Cortex of kidney (tissue), 1 donor: ENCODE measurements at places on chromosomes 12 and 14.

- DNase-seq, result no peak
Observed at GRCh38 chr12:42582050-42582449, 7.5 kb downstream of the PRICKLE1 start.

GRCh38 chr12:82481954-82482353, 123.6 kb downstream of the METTL25 start:
- no peak for DNase-seq

GRCh38 chr12:25781232-25781631, 177.2 kb upstream of the RASSF8 start:
- DNase-seq, result no peak

DNA sequence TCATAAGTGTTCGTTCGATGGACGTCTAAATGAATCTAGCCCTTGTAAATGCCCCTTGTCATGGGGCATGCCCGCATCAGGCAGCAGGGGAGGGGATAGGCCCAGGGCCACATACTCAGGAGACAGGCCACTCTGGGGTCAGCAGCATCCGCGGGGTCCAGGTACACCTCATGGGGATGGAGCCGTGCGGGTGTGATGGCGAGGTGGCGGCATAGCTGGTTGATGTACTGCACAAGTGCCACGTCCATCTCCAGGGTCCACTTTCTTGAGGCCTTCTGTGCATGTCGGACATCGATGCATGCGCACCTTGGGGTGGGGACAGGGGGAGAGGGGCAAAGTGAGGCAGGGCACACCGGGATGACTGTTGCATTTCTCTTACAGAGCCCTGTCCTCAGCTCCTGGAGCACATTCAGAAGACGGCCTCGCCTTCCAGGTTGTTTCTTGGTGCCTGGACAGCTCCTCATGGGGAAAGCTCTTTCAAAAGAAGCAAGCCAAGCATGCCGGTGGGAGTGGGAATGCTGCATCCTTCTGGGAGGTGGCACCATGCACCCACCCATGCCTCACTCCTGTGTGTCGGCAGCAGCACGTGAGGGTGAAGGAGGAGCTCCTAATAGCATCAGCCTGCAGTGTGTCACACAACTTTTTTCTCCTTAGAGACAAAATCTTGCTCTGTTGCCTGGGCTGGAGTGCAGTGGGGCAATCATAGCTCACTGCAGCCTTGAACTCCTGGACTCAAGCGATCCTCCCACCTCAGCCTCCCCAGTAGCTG, 47.4 kb downstream of the TRAFD1 start:
- DNase-seq, result no peak

GRCh38 chr12:89350630-89351488, 1.4 kb downstream of the DUSP6 start:
- DNase-seq, result no peak

DNA sequence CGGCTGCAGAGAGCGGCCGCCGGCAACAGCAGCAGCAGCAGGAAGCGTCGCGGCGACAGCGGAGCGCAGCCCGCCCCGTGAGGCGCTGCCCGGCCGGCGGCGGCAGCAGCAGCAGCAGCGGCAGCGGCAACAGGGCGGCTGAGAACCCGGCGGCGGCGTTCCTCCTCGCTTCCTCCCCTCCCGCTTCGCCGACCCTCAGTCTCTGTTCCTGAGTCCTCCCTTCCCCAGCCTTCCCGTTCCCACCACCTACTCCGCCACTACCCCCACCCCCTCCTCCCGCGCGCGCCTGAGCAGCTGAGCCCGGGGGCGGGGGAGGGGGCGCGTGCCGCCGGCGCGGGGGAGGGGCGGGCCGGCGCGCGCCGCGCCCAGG, 310 bp downstream of the BICDL1 start:
- DNase-seq, result no peak

GRCh38 chr14:76984787-76985375, 43.6 kb downstream of the IRF2BPL start:
- DNase-seq, result no peak

- no peak for DNase-seq
Observed at GRCh38 chr14:103731916-103732867, 16.6 kb downstream of the ZFYVE21 start.

DNA sequence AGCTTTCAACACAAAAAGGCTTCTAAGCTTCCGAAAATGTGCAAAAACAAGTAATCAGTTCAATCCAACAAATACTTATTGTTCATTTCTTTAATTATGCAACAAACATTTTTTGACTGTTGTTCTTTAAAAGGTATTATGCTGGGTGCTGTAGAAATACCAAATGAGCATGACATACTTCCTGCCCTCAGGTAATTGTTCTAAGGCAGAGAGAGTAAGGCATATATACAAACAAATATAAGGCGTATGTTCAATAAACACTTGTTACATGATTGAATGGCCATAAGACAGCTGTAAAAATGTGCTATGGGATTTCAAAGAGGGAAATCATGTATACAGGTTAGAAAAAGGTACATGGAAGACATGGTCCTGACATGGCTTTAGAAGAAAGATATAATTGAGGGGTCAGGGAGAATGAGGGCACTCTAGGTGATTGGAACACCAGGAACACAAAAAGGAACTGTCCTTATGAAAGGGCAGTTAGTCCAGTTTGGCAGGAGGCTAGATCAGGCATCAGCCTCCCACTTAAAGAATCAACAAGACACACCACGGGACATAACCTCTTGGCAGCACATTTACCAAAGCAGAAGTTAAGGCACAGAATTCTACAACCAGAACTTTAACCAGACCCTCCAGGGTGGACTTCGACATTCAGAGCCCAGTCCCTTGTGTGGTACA, 135.8 kb upstream of the SCAF11 start:
- DNase-seq, result no peak

DNA sequence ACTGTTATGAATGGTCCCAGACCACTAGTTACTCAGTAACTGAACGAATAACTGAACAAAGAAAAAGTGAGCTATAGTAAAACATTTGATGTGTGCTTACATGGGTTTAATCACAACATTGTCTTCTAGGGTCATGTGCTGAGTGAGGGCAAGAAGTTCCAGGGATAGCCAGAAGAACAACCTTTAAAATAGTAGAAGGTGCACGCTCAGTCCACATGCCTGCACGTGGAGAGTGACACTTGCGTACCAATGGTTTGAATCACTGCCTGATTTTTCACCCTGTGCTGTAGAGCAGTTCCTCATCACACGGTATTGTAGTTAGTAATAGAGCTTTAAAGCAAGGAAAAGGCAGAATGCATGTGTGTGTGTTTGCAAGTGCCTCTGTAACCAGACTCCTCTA, 224.2 kb downstream of the EGLN3 start:
- DNase-seq, result no peak

DNA sequence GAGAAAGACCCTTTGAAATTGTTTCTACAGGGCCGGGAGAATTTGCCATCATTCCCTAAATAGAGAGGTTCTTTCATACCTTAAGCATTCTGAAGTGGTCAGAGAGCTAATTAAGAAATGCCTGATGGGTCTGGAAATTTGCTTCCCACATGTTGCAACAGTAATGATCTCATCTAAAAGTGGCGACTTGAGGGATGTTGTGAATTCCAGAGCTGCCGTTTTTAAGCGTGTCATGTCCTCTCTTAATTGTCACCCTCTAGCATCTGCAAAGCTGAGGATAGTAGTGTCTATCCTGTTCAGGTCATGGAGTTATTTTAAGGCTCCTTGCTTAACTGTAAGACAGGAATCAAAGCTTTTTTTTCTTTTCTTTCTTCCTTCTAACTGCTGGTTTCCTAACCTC, 60.4 kb downstream of the FOS start:
- DNase-seq, result no peak

- no peak for DNase-seq
Observed at GRCh38 chr14:93299866-93300265, 33.0 kb downstream of the BTBD7 start.

DNA sequence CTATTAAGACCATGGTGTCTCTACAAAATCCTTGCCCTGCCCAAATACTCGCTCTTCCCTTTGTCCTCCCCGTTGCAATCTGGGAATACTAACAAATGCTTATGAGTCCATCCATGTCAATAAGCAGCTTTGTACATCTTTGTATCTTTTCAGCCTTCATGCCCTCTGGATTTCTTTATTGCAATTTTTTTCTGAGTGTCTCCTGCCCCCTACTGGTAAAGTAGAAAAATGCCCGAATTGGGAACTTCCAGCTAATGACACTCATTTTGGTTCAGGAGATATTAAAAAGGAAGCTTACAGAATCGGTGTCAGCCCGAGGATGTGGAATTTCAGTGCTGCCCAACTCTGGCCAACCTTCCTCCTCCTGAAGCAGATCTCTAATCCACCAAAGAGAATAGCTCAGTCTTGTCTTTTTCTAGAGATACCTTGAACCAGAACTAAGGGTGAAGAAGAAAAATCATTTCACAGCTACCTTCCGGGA, 46.0 kb downstream of the SH2B3 start:
- DNase-seq, result no peak

- no peak for DNase-seq
Observed at GRCh38 chr12:30839643-30840220, 85.0 kb upstream of the CAPRIN2 start.

DNA sequence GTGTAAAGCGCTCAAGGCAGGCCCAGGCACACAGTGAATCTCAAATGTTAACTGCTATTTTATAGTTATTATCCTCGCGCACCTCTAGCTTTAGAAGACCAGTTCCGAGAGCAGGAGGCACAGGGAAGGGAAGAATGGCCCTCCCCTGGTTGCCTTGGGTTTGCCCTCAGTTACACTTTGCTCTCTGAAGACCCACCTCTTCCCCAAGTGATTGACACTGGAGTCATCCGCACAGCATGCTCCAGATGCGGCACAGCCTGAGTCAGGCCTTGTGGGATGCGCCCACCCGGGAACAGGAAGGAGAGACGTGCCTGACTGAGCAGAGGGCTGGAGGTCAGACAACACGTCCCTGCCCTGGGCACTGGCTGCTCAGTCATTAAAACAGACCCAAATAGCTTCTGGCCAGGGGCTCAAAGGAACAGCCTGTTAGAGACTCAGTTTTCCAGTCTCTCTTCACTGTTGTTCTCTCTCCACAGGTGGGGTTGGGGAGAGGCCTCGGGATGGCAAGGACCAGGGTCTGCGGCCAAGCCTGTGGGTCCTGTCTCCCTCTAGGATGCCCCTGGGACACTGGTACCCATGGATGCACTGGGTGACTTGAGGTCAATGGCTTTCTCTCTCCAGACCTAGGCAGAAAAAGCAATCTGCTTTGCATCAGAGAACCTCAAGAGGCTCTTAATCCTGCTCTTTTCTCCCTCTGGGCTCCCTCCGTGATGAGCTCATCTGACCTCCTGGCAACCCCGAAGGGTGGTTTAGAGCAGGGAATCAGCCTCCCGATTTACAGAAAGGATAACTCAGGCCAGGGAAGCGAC, 13.6 kb upstream of the MLXIP start:
- DNase-seq, result no peak

- no peak for DNase-seq
Observed at GRCh38 chr14:54567224-54567638, 303 bp downstream of the SAMD4A start.

GRCh38 chr14:85531587-85532373, 1.8 kb downstream of the FLRT2 start:
- no peak for DNase-seq

DNA sequence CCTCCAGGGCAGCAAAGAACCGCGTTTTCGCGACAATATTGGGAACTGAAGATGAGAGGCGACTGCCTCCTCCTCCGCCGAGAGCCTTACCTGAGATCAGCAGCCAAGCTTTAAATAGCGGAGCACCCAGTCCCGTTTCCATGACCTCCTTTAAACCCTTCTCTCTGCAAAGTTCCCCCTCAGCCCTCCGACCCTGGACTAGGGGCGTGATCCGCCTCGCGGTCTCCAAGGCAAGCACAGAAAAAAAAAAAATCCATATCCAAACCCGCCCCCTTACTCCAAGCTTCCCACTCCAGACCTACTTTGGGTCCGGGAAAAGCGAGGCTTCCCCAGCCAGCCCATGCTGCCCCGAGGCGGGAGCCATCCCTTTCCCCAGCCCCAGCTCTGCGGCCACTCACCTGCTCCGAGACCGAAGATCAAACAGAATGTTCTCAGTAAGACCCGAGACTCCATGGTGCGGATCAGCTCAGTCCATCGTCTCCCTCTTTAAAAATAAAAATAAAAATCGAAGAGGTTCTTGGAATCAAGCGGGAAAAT, 630 bp downstream of the NELL2 start:
- DNase-seq, result no peak

- no peak for DNase-seq
Observed at GRCh38 chr14:69882116-69882864, 3.1 kb downstream of the SMOC1 start.

DNA sequence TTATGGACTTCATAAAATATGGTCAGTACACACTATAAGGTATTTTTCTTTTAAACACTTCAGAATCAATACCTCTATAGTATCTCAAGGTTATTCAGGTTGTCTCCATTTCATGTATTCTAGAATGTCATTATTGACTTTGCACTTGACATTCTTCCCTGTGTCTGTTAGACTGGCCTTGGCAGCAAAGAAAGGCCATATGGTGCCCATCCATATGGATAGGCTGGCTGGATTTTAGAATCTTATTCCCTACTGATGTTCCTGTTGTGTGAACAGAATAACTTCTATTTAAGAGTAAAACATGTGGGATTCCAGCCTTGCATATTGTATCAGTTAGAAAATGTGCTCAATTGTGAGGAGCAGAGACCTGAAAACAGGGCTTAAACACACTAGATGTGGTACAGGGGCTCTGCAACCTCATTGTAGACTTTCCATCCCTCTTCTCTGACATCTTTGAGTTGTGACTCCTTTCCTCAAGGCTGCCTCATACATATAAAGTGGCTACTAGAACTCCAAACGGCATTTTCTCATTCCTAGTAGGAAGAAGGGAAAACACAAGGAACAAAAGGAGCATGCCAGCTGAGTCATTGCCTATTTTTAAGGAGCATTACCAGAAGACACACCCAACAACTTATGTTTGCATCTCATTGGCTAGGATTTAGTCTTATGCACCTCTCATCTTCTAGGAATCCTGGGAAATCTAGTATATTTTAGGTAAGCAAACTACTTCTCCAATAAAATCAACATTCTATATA, 221.2 kb upstream of the TMPO start:
- no peak for DNase-seq

DNA sequence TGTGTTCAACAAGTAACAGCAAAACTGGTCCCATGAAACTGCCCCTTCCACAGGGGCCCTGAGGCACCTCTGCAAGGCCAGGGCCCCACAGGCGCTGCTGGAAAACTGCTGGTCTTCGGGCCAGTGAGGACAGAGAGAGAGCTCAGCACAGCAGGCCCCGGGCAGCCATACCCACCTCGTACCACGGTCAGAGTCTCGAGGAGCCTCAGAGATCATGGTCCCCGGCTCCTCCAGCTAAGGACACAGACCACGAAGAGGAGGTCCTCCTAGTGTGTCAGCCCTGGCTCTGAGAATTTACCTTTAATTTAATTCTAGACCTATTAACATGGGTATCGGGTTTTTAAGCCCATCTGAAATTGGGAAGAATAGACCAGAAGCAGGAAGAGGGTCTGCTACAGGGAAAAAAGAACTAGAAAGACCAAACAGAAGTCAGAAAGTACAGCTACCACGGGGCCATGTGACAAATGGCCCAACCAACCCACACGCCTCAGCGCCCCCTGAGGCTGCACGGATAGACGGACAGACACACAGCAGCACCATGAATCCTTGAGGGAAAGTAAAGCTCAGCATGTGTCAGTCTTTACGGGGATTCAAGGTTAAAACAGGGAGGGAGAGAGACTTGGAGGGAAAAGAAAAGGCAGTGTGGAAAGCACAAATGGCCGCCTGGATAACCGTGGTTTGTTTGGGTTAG, 22.9 kb downstream of the ANKRD9 start:
- DNase-seq, result no peak
